Effector CD4-positive, alpha-beta T cell (primary cell): ENCODE measurements at places on chromosomes 1 and 21.

DNA sequence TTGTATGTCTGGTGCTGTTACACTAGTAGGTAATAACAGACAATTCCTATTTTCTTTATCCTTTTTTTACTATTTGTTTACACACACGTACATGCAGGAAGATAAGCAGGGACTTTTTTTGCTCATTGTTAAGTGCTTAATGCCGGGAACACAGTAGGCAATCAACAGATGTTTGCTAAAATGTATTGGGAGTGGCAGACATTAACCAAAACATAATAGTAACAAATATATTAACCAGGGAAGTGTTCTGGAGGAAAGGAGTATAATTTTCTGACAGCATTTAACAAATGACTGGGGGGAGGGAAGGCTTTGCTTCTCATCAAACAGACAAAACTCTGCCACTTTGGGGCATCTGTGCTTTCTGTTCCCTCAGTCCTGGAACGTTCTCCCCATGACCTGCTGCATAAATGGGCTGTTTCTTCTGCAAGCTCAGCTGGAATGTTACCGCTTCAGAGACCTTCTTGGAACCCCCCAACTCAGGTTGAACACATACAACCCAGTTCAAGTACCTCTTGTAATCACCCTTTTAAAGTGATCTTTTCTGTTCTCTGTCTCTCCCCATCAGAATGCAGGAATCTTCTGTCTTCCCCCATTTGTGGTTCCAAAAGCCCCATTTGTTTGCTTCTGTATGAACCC, 2.1 kb downstream of the CR1L start:
- no peak for DNase-seq

GRCh38 chr1:204830747-204831146, 39.9 kb upstream of the NFASC start:
- DNase-seq = no peak

DNA sequence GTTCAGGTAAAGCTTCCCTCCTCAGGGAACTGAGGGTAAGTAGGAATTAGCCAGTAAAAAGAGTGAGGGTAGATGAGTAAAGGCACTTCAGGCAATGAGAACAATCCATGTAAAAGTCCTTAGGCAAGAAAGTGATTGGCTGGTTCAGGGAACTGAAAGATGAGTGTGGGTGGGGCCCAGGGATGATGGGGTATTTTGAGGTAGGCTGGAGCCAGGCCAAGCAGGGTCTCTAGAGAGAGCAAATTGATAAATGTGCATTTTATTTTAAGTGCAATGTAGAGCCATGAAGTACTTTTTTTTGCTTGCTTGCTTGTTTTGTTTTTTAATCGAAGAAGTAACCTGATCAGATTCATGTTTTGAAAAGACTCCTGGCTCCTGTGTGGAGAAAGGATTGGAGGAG, 26.5 kb downstream of the OSBPL9 start:
- no peak for DNase-seq

DNA sequence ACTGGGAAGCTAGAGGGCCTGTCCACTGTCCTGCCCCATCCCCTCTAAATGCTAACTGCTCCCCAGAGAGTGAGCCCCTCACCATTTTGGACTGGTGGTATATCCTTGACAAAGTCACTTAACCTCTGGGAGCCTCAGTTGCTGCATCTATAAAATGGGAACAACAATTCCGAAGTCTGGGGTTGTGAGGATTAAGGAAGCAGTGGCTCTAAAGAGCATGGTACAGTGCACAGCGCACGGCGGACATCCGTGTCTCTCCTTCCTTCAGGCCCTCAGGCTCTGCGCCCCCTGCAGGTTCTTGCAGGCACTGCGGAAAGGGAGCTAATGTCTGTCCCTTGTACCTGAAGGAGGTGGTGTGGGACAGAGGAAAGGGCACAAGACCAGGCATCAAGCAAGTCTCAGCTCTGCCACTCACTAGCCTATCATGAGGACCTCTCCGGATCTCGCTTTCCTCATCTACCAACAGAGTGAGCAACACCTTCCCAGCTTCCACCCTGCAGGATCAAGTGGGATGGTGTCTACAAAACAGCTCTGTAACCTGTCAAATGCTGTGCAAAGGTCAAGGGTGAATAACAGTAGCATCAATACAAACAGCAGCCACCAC, 20.1 kb downstream of the ECE1 start:
- peak; percentile 80 for DNase-seq

GRCh38 chr1:29524285-29525065, 288.2 kb downstream of the PTPRU start:
- DNase-seq = no peak

DNA sequence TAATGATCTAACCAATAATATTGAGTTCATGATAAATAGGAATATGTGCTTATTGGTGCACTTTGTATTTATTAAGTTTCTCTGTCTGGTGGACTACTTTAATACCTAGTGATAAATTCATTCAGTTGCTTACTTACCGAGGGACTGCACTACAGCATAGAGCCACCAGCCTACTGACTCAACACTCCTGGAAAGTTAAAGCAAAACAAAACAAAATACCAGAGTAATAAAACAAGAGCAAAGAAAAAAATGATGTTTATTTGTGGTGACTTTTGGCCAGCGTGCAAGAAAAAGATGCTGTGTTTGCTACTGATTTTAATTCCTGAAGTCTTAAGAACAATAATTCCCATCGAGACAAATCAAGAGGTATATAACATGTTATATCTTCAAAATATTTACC, 586.3 kb downstream of the PLA2G4A start:
- no peak for DNase-seq

DNA sequence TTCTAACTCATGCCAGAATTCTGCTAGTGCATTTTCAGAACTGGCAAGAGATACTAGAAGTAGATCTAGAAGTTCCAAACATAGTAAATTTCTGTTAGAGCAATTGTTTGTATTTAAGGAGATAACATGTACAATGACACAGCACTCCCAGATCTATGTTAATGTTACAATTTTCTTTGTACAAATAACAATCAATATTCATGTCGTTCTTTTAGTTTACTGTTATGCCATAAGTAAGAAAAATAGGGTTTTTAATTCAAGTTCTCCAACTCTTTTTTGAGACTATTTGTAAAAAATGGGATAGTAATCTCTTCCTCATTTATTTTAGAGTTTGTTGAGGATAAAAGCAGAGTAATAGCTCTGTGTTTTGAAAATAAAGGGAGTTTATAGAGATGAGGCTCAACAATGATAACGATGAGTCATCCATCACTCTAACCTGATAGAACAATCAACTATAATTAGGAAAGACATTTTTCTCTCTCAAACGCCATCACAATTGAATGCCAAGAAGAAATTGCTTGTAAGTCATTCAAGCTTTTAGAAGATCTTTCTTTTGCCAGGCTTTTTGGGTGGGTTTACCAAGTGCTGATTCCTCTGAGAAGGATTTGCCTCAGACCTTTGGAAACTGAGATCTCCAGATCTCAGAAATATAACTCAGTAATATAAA, 638 bp downstream of the CD84 start:
- no peak for DNase-seq

DNA sequence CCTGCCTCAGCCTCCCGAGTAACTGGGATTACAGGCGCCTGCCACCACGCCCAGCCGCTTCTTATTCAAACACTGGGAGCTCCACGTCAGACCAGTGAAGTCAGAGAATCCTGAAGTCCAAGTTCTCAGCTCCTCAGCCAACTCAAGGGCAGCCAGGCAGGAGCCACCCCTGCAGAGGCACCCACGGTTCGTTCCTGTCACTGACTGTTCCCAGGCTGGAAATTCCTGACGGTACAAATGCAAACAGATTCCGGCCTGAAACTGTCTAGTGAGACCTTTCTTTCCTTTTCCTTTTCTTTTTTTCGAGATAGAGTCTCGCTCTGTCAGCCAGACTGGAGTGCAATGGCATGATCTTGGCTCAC, 11.7 kb downstream of the SLC35E2B start:
- DNase-seq = no peak

GRCh38 chr1:48908606-48909005, 131.9 kb upstream of the BEND5 start:
- DNase-seq = no peak

DNA sequence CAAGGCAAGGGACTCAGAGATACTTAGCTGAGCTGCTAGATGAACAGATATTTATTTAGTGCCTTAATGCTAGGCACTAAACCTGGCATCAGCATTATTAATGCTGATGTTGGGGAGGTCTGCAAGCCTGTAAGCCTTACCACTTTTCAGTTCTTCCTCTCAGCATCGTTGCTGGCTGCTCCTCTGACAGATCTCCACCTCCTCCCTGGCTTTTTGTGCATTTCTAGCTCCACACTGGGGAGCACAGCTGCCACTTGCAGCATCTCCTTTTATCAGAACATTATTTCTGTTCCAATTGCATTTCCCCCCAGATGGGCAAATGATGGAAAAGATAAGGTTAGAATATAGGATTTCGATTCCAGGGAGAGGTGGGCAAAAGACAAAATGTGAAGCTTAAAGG, 34.8 kb downstream of the CACNA1E start:
- no peak for DNase-seq

- no peak for DNase-seq
Measured at GRCh38 chr1:225461533-225462428, 33.9 kb upstream of the LBR start.

DNA sequence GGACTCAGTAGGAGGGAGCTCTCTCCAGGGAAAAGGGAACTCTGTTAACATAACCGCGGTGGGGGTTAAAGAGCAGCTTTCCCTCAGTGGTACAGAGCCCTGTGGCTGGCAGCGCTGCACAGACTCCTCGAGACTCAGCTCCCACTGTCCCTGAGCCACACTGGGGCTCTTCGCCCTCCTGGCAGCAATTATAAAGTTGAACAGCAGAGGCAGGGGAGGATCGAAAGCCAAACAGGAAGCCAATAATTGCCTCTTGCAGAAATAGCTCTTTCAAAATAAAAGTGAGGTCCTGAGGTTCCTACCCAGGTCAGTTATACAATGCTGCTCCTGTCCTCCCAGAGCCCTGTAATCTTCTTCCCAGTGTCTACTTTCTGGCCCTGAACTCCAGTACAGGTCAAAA, 77.0 kb downstream of the FAM78B start:
- DNase-seq = no peak

DNA sequence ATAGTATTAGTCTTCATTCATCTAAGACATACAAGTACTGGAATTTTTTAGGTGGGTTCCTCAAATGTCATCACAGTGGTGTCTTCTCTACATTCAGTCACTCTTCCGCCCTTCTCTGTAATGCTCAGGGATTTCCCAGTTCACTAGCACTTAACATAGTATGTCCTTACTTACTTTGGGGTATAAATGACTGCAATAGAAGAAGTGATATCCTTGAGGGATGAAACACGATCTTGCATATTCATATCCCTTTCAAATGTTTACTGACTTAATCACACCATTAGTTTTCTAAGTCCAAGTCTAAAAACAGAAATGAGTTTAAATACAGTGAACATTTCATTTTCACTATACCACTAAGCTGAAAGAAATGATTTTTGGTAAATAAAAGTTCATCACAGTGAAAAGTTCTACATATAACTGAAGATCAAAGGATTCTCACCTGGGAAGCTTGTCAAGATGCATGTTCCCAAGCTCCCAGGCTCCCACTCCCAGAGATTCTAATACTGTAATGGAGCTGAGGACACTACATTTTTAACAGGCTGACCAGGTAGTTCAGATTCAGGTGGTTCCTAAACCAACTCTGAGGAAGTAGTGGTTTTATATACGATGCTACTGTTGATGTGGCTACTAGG, 29.7 kb downstream of the MRPL39 start:
- DNase-seq = no peak

- no peak for DNase-seq
Measured at GRCh38 chr1:151822404-151822803, 9.2 kb downstream of the RORC start.

GRCh38 chr1:20470194-20470593, 15.8 kb downstream of the CAMK2N1 start:
- DNase-seq = no peak

DNA sequence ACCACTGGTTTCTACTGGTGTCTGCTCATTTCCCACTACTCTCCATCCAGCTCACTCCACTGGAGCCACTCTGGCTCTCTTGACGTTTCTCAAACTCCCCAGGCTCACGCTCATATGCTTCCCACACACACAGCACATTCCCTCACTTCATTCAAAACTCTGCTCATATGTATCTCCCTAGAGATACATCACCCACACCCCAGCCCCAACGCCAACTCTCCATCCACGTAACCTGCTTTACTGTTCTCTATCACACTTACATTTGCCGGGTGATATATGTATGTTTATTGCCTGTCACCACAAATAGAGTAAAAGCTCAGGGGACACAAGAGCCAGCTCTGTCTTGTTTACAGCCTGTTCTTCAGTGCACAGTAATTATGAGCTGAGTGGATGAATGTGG, 22.2 kb downstream of the EBNA1BP2 start:
- DNase-seq = no peak

DNA sequence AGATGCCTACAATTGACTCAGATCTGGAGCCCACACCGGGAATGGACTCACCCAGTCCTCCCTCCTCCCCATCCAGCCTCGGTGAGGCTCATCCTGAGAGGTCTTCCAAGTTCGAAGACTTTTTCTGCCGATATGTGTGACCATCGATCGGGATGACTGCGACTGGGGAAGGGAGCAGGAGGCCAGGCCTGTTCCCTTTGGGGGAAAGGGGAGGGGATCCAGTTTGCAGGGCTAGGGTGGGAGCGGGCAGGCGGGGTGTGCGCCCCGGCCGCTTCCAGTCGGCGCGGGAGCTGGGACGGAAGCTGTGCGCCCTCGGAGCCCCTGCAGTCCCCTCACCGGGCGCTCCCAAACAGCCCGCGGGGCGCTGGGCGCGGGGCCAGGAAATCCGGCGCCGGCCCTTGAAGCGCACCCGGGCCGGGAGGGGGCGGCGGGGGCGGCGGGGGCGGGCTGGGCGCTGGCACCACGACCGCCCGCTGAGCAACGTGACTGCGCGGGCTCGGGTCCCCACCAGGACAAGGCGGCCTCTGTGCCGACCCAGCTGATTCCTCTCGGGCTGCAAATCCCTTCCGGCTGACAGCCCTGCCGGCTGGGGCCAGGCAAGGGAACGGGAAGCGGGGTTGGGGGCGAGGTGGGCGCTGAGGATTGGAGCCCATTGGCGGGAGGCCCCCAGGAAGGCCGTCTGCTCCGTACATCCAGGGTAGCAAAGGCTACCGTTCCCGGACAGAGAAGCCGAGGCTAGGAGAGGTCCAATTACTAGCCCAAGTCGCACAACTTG, 103.9 kb downstream of the EBNA1BP2 start:
- DNase-seq = no peak

- DNase-seq = peak; percentile 78
Measured at GRCh38 chr1:117656202-117656641, 50.4 kb downstream of the TENT5C start.

DNA sequence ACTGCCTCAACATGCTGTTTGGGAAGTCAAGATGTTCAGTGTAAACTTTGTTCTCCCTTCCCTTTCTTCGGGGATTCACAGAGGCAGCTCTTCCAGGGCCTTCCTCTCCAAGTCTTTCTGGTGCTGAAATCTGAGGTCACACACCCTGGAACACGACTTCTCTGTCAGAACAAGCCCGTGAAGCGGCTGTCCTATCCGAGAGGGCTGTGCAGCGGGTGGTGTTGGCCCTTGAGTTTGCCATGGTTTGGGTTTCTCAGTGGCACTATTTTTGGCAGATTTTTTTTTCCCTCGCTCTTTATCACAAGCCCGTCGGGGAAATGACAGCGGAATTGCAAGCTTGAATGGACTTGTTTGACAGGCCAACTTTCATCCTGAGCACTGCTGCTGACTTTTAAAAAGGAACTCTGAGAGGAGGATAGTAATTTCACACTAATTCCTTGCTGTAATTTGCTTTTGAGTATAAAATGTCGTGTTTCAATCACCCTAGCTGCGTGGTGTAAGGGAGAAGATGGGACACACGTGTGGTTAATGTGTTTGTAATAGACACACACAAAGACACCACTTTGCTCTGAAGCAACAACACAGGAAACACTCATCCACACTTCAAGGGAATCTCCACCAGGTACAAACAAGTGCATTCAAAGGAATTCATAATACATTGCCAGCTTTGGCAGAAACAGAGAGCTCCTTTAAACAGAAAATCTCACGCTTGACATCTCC, 60.1 kb upstream of the TARBP1 start:
- no peak for DNase-seq

GRCh38 chr1:92203105-92203504, 14.6 kb upstream of the C1orf146 start:
- DNase-seq = no peak
